Activated naive CD4-positive, alpha-beta T cell treated with anti-CD3 and anti-CD28 coated beads for 36 hours (primary cell): ENCODE measurements at places on chromosomes 7 and 10. TPM values are rescaled to one million over a fixed set of nuclear protein-coding genes. Genes with fewer than 3 reads are reported as not detected.

DNA sequence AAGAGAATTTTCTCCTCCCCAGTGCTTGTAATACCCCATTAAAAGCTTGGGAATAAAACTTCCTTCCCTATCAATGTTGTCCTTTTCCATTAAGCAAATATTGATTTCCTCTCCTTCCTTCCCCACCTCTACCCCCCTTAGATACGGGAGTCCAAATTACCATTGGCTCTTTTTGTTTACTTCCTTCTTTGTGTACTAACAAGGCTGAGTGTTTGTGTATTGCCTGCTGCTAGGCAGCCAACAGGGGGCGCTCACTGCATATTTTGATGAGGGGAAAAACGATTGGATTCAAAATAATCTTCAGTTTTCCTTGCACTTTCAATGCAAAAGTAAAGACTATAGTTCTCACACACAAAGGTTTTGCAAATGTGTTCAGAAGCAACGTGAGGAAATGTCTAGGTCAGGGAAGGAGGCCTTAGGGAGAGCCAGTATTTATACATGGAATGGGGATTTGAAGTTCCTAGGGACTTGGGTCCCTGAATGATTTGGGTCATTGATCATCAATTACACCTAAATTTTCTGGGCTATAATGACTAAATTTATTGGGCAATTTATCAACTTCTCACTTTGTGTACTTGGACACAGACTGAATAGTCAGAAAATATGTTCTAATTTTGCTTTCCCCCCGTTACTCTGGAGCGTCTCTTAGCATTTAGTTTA is 23.6 kb upstream of the VPS41 start:
- DNase-seq = peak; percentile 70

DNA sequence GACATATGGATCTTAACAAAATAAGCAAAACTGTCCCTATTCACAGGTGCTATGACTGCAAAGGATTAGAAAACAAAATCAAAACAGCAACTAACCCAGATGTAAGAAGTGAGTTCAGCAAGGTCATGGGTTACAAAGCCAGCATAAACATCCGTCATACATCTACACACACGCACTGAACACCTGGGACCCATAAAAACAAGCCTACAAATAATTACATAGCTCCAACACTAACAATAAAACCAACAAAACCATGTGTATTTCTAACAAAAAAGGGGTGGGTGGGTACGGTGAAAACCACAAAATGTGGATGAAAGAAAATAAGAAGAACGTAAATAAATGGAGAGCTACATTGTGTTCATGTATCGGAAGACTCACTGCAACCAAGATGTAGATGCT is 256.8 kb downstream of the ELFN1 start:
- no peak for DNase-seq

DNA sequence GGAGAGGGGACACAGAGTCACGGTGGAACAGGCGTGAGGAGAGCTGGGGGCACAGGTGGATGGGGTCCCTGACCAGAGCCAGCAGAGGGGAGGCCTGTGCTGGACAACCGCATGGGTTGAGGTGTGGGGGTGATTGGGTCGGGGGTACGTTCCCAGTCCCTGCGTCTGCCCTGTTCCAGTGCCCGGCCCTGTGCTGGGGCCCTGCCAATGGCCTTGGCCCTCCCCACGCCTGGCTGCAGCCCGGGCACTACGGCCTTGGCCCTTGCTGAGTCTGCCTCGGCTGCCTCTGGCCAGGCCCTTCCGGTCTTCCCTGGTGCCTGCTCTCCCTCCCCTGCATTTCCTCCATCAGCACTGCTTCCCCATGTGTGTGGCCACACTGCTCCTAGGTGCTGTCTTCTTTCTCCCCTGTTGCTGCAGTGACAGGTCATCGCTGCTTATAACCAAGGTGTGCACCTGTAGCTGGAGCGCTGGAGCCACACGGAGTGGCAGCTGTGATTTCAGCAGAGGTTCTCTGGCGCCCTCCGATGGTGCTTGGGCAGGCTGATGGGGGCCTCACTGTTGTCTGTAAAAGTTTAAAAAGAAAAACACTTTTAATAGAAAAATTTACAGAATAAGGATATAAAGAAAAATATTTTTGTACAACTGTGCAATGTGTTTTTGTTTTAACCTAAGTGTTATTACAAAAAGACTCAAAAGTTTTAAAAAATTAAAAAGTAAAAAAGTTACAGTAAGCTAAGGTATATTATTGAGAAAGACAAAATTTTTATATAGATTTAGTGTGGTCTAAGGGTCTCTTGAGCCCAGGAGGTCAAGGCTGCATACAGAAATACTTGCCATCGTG is 45.2 kb upstream of the BHLHA15 start:
- DNase-seq = peak; percentile 76

GRCh38 chr7:90262438-90262837 is 17.5 kb downstream of the CFAP69 start:
- DNase-seq = no peak

GRCh38 chr7:89661876-89662275 is 492.4 kb upstream of the STEAP1 start:
- DNase-seq = no peak

GRCh38 chr10:50512743-50513416 is 110.9 kb downstream of the SGMS1 start:
- DNase-seq = peak; percentile 45

The INHBA gene
- not detected for total RNA-seq

The PRSS1 gene
- not detected for total RNA-seq

The SFMBT2 gene
- 21.5 TPM for total RNA-seq

The MALRD1 gene
- total RNA-seq = not detected

The RBP4 gene
- not detected for total RNA-seq

The FGL2 gene
- not detected for total RNA-seq
